Dermis blood vessel endothelial cell (primary cell): ENCODE measurements at places on chromosomes 7 and 10. TPM values are rescaled to one million over a fixed set of nuclear protein-coding genes. Genes with fewer than 3 reads are reported as not detected.

Gene CALY
- not detected in 2 replicates for total RNA-seq

Gene SHTN1
- total RNA-seq = 1.0 and 2.9 TPM in 2 replicates

Gene METTL27
- total RNA-seq = 0.70 and 3.2 TPM in 2 replicates

Gene GARIN1A
- 0.14 and 0.17 TPM in 2 replicates for total RNA-seq

Gene CYP3A5
- total RNA-seq = not detected in 2 replicates

Gene UPK3B
- under 0.01 TPM in 1 of 2 replicates, not detected in the other for total RNA-seq

Gene SGCE
- total RNA-seq = 82.5 and 85.4 TPM in 2 replicates

Gene SRGN
- 495 and 622 TPM in 2 replicates for total RNA-seq

Gene FAM25A
- not detected in 2 replicates for total RNA-seq

Gene FOXI2
- total RNA-seq = not detected in 2 replicates

Gene GPR158
- total RNA-seq = not detected in 2 replicates

Gene ABCB4
- total RNA-seq = 0.14 and 0.34 TPM in 2 replicates

Gene OPN4
- total RNA-seq = not detected in 2 replicates

Gene PON1
- not detected in 2 replicates for total RNA-seq

Gene ACSL5
- total RNA-seq = 64.2 and 66.1 TPM in 2 replicates

Gene RAMP3
- 114 and 116 TPM in 2 replicates for total RNA-seq

Gene ASB10
- total RNA-seq = not detected in 2 replicates

Gene EPO
- total RNA-seq = not detected in 2 replicates

Gene GRB10
- total RNA-seq = 223 and 285 TPM in 2 replicates

Gene INA
- 0.14 TPM in 1 of 2 replicates, not detected in the other for total RNA-seq

Gene MALRD1
- total RNA-seq = 0.09 TPM in 1 of 2 replicates, not detected in the other

Gene FFAR4
- not detected in 2 replicates for total RNA-seq

Gene LEP
- total RNA-seq = not detected in 2 replicates

Gene JAZF1
- 3.6 and 4.9 TPM in 2 replicates for total RNA-seq

Gene NIPSNAP2
- 37.3 and 43.8 TPM in 2 replicates for total RNA-seq

Gene MMD2
- total RNA-seq = not detected in 2 replicates

Gene PHYHIPL
- under 0.01 TPM in 1 of 2 replicates, not detected in the other for total RNA-seq

Gene TUBAL3
- total RNA-seq = 0.28 and 0.34 TPM in 2 replicates

Gene SEMA3C
- 0.85 and 4.2 TPM in 2 replicates for total RNA-seq

Gene KIAA1217
- 7.5 and 15.3 TPM in 2 replicates for total RNA-seq

Gene AMZ1
- under 0.01 TPM in 2 replicates for total RNA-seq

Gene SDK1
- 0.23 and 0.34 TPM in 2 replicates for total RNA-seq

Gene CALML3
- not detected in 2 replicates for total RNA-seq

Gene RNF148
- total RNA-seq = 1.3 and 2.6 TPM in 2 replicates

Gene IMMP2L
- 5.0 and 8.8 TPM in 2 replicates for total RNA-seq

Gene HSPA12A
- total RNA-seq = 0.56 and 0.68 TPM in 2 replicates

Gene CABCOCO1
- total RNA-seq = not detected in 2 replicates
